ENCODE measurements at places on chromosomes 11 and 22. TPM values are rescaled to one million over a fixed set of nuclear protein-coding genes. Genes with fewer than 3 reads are reported as not detected.

MIF gene
- 222 TPM for total RNA-seq

POLR3H gene
- 25.5 TPM for total RNA-seq

ASCL3 gene
- not detected for total RNA-seq

MPZL3 gene
- 20.1 TPM for total RNA-seq

PES1 gene
- total RNA-seq, result 105 TPM

PLCB3 gene
- total RNA-seq, result 68.1 TPM

DCHS1 gene
- 29.0 TPM for total RNA-seq

NNMT gene
- 588 TPM for total RNA-seq
